ENCODE measurements at places on chromosomes 16 and 17.

DNA sequence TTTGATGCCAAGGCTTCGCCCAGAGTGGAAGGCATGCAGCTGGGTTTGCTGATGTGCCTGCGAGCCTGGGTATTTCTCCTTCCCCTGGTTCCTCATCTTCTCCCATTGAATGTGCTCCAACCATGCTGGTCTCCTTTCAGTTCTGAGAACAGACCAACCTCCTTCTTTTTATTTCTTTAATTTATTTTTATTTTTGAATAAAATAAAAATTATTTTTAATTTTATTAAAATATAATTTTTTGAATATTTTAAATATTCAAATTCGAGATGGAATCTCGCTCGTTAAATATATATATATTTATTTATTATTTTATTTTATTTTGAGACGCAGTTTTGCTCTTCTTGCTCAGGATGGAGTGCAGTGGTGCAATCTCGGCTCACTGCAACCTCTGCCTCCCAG, 30.2 kb upstream of the GPRC5B start:
- no peak overlapping the region for H3K27ac ChIP-seq
- H3K36me3 ChIP-seq = no peaks in the 10 kb centered on the region
- DNase-seq = no peak
- no peak overlapping the region for H3K4me3 ChIP-seq
- H3K27me3 ChIP-seq = peaks cover 3% of the 10 kb centered on the region

DNA sequence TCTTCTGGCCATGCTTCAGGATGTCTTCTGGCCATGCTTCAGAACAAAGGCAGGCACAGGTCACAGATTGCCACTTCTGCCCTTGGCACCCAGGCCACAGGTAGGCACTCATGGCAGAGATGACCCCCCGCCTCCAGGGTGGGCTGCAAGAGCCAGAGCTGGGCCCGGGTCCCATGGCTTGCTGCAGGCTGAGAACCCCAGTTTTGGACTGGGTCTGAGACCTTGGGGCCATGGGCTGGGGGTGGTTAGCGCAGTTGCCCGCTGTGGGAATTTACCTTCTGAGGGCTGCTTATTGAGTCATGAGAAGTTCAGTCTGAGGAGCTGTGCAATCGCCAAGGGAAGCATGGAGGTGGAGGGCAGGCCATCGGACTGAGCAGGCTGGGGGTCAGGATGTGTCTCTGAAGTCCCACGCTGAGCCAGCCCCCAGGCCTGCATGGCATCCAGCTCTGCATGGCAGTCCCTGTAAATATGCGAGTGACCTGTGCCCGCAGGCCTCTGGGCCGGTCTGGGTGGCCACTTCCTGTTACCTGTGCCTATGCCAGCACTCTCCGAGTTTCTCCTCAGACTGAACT, 1.7 kb downstream of the ANKRD13B start:
- H3K27me3 ChIP-seq = no peaks in the 10 kb centered on the region
- DNase-seq = no peak
- peaks cover 48% of the 10 kb centered on the region for H3K4me1 ChIP-seq
- H3K4me3 ChIP-seq = no peak overlapping the region
- H3K36me3 ChIP-seq = no peaks in the 10 kb centered on the region

- DNase-seq = no peak
- H3K4me3 ChIP-seq = no peak overlapping the region
- no peaks in the 10 kb centered on the region for H3K4me1 ChIP-seq
- no peaks in the 10 kb centered on the region for H3K36me3 ChIP-seq
- no peak overlapping the region for H3K27ac ChIP-seq
- H3K27me3 ChIP-seq = no peaks in the 10 kb centered on the region
Observed at GRCh38 chr16:73413091-73413829, 365.3 kb upstream of the ZFHX3 start.

DNA sequence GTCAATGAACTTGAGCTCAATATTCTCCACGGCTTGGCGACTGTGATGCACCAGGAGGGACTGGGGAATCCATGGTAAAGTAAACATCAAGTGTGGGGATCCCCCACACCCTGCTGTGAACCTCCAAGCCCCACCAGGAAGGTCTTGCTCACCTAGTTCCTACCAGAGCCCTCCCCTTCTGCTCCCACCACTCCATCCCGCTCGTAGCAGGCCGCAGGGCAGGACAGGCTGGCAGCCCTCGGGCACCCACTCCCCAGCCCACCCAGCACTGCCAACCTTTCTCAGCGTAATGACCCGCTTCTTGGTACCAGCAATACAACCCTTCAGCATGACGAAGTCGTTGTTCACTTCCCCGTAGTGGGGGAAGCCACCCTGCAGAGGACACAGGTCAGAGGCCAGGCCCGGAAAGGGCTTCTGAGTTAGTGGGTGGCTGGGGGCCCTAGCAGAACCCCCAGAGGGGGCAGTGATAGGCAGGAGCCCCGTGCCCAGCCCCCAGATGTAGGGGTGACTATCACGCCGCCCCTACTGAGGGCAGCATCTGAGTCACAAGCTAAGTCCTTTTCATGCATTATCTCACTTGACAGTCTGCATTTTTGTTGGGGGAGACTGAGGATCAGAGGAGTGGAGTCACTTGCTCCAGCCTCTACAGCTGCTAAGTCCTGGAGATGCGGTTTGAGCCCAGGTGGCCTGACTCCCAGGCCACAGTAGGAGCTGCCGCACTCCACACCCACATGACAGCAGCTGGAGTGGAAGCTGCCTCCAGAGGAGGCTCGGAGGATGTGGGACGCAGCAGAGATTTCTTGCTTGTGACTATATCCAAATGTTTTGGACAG, 2.8 kb upstream of the MSRB1 start:
- no peak overlapping the region for H3K27ac ChIP-seq
- no peaks in the 10 kb centered on the region for H3K27me3 ChIP-seq
- H3K36me3 ChIP-seq = no peaks in the 10 kb centered on the region
- DNase-seq = no peak
- H3K4me1 ChIP-seq = peaks cover 28% of the 10 kb centered on the region

DNA sequence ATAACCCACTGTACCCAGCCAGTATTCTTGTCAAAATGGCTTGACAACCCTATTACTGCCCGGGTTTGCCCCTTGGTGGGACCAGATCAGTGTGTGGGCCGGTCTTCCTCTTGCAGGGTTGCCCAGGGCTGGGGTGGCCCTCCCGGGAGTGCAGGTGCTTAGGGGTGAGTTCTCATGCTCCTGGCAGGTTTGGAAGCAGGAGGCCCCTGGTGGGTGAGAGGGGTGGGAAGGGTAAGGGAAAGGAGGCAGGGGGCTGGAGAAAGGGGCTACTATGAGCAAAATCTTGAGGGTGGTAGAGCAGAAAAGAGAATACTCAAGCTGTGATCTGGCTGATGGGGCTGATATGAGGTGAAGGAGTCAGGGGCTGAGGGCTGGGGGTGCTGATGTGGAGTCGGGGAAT, 6.5 kb downstream of the CD300A start:
- H3K4me1 ChIP-seq = peaks cover 62% of the 10 kb centered on the region
- H3K27ac ChIP-seq = no peak overlapping the region

DNA sequence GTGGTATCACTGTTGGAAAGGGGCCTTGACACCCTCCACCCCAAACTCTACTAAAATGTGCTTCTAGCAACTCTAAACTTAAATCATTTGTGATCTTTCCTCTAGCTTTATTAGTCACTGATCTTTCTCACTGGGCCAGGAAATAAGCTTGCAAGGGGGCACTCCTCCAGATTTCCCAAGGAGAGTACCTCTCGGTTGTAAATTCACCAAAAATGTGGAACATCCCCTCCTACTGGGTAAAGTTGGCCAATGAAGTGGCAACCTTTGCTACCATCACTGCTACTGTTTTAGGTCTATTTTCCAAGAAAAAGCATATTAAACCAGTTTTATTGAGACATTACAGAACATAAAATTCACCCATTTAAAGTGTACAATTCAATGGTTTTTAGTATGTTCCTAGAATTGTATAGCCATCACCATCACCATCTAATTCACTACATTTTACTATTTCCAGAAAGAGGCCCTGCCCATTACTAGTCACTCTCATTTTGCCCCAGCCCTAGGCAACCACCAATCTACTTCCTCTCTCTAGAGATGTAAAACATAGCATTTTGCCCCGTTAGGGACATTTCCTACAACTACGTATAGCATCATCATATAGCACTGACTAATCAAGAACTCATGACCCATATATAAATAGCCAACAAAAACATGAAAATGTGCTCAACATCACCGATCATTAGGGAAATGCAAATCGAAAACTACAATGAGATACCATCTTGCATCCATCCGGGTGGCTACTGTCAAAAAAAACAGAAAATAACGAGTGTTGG, 44.6 kb upstream of the ADCY9 start:
- no peaks in the 10 kb centered on the region for H3K27me3 ChIP-seq
- DNase-seq = no peak
- H3K4me1 ChIP-seq = no peaks in the 10 kb centered on the region
- no peak overlapping the region for H3K4me3 ChIP-seq
- no peak overlapping the region for H3K27ac ChIP-seq
- H3K36me3 ChIP-seq = no peaks in the 10 kb centered on the region

GRCh38 chr16:89319886-89320781, 102.6 kb downstream of the ZNF778 start:
- H3K36me3 ChIP-seq = peaks cover 9% of the 10 kb centered on the region
- no peak overlapping the region for H3K4me3 ChIP-seq
- no peaks in the 10 kb centered on the region for H3K27me3 ChIP-seq
- peaks cover 100% of the 10 kb centered on the region for H3K4me1 ChIP-seq

- no peak overlapping the region for H3K27ac ChIP-seq
- DNase-seq = no peak
- H3K4me1 ChIP-seq = no peaks in the 10 kb centered on the region
Observed at GRCh38 chr16:35306915-35307314, 1847.5 kb downstream of the TP53TG3F start.

- H3K4me3 ChIP-seq = no peak overlapping the region
- peaks cover 20% of the 10 kb centered on the region for H3K36me3 ChIP-seq
- H3K4me1 ChIP-seq = peaks cover 35% of the 10 kb centered on the region
- no peaks in the 10 kb centered on the region for H3K27me3 ChIP-seq
Observed at GRCh38 chr16:58021661-58022551, 3.6 kb upstream of the MMP15 start.

- H3K27ac ChIP-seq = no peak overlapping the region
- peaks cover 89% of the 10 kb centered on the region for H3K27me3 ChIP-seq
- peak overlapping the region; percentile 42 for H3K4me3 ChIP-seq
- no peaks in the 10 kb centered on the region for H3K36me3 ChIP-seq
- peaks cover 53% of the 10 kb centered on the region for H3K4me1 ChIP-seq
Observed at GRCh38 chr17:49994085-49995054, 654 bp downstream of the DLX3 start.

DNA sequence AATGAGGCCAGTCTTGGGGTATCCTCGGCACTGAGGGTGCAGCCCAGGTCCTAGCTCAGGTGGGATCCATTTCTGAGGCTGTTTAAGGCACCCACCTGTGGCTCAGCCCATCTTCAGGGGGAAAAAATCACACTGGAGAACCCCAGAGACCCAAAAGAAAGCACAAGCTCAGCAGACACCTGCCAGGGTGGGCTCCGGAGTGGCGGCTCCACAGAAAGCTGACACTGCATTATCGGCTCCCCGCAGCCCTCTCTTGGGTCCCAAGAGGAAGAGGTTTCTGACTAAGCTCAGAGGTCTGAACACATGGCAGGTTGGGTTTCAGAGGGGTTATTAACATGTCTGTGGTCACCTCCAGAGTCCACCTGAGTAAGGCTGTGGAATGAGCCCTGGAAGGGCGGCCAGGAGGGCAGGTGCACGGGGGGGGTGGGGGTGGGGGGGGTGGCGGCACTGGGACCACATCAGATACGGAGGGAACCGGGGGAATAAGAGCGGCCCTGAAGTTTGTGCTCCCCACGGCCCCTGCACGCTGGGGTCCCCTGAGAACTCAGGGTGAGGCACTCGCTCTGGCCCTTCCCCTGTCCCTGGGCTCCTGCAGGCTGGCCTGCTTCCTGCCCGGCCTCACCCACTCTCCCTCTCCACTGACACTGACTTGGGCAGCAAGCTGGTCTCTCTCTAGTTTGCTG, 79.5 kb downstream of the TIMM22 start:
- no peak for DNase-seq
- H3K4me1 ChIP-seq = no peaks in the 10 kb centered on the region
- no peak overlapping the region for H3K4me3 ChIP-seq
- H3K27me3 ChIP-seq = no peaks in the 10 kb centered on the region
- H3K27ac ChIP-seq = no peak overlapping the region

All from CD4-positive, alpha-beta T cell (primary cell).